ENCODE measurements at places on chromosomes 3 and 15.

GRCh38 chr3:102156426-102156825 is 278.4 kb upstream of the ZPLD1 start:
- DNase-seq = no peak

DNA sequence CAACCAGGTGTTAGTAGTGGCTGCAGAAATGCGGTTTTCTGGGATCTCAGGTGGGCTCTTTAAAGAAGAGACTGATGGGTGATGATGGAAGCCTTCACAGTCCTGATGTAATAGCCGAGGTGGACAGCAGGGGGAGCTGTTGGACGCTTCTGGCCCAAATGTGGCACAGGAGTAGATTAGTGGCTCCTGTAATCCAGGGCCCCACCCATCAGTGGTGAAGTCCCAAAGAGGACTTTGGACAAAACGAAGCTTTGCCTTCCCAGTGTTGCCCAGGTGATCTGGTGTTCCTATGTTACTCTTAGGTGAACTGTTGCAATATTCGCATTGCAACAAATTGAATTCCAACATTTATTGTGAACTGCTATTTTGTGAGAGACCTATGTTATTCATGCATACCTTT is 31.8 kb upstream of the MYZAP start:
- DNase-seq = peak; percentile 66

DNA sequence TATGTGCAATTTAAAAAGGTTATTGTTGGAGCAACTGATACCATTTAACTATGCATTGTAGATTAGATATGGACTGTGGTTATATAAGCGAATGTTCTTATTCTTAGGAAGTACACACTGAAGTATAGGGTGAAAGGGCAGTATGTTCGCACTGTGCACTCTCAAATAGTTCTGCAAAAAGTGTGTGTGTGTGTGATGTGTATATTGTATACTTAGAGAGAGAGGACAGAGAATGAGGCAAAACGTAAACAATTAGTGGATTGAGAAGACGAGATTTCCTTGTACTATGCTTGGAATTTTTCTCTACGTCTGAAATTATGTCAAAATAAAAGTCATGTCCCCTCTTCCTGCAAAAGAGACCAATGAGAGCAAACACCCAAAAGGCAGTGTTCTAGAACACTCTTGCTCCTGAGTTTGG is 30.4 kb downstream of the LSM3 start:
- DNase-seq = no peak

- DNase-seq = no peak
Measured at GRCh38 chr15:32861761-32862160, 144.0 kb downstream of the GREM1 start.

GRCh38 chr3:171044384-171044783 is 17.9 kb upstream of the SLC2A2 start:
- no peak for DNase-seq

DNA sequence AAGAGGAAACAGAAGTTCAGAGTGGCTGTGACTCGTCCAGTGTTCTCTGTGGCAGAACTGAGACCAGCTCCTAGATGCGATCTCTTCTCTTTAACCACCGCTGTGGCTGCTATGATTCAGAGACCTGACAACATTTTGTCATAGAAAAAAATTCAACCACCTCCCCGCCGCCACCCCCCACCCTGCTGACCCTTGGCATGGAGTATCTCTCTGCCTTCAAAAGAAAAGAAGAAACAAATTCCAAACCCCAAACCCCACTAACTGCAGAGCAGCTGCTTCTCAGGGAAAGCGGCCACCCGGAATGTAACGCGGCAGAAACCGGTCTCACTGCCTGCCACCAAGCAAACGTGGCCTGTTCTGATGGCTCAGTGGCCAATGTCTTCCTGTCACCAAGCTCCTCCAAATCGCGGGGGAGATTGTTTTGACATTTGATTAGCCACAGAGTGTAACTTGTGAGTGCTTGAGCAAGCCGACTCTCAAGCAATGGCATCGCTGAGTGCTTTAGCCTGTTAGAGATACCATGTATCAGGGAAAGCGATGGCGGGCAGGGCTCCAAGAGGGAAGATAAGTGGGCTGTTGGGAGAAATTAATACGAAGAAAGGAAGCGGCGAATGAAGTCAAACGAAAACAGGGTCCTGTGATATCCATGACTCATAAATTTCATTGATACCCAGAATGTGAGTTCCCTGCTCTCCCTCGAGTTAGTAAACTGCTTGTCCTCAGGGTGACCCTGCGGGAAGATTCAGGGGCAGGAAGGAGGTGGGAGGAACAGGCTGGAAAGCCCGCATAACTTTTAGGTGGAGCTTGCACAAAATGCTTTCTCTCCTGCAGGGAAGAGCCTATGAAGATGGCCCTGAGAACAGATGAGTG is 44.8 kb upstream of the TLE3 start:
- no peak for DNase-seq

DNA sequence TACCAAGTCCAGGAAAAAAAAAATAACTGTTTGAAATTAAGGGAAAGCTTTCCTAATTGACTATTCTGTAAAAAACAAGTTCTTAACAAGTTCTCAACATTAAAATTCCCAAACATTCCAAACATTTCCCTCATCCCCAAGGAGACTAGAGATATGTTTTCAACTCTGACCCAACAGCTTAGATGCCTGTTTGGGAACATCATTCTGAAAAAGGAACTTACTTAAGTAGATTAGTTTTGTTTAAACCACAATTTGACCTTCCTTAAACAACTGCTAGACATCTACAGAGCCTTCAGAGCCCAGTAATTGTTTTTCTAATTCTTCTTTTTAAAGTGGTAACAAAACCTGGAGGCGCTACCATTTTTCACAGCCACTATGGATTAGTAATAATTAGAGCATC is 12.8 kb downstream of the UBR1 start:
- no peak for DNase-seq

- DNase-seq = no peak
Measured at GRCh38 chr3:178743297-178743696, 207.1 kb downstream of the KCNMB2 start.

GRCh38 chr3:134838599-134838998 is 43.5 kb downstream of the EPHB1 start:
- peak; percentile 11 for DNase-seq

All from hematopoietic multipotent progenitor cell treated with erythropoietin and hydrocortisone succinate and interleukin-3 and kit ligand, for 17 days (in vitro differentiated cells).